ENCODE measurements at places on chromosomes 3 and 15.

GRCh38 chr3:8069471-8069870, 432.2 kb upstream of the LMCD1 start:
- DNase-seq, result no peak

DNA sequence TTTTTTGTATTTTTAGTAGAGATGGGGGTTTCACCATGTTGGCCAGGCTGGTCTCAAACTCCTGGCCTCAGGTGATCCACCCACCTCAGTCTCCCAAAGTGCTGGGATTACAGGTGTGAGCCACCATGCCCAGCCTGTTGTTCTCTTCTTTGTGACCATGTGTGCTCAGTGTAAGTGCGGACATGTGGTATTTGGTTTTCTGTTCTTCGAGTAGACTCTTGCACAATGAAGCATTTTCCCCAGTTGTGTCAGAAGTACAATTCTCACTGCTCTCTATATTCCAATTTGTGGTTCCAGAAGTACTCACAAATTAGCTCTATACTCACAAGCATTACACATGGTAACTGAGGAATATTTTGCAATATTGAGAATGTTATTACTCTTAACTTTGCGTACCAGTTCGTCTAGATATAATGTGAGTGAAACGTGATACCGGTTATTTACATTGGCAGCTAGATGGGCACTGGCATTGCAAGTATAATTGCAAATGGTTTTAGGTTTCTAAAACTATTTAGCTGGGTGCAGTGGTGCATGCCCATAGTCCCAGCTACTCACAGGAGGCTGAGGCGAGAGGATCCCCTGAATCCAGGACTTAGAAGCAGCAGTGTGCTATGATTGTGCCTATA, 34.2 kb upstream of the MTMR14 start:
- DNase-seq, result no peak

DNA sequence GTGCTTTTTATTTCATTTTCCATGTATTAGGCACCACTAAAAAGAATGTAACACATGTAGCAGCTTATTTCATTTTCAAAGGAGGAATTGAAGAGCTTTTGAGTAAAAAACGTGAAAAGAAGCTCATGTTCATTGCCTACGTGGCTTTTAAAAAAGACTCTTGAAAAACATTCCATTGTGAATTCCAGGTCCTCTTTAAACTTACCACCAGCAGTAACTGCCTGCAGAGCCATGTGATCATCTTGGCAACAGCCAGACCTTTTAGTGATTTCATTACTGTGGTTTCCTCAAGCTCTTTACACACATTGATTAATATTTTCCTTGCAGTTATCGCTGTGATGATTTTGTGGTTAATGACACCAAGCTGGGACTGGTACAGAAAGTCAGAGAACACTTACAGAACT, 43.8 kb upstream of the FBXL22 start:
- DNase-seq, result no peak

- DNase-seq, result no peak
Measured at GRCh38 chr3:132625613-132626012, 28.5 kb downstream of the ACKR4 start.

DNA sequence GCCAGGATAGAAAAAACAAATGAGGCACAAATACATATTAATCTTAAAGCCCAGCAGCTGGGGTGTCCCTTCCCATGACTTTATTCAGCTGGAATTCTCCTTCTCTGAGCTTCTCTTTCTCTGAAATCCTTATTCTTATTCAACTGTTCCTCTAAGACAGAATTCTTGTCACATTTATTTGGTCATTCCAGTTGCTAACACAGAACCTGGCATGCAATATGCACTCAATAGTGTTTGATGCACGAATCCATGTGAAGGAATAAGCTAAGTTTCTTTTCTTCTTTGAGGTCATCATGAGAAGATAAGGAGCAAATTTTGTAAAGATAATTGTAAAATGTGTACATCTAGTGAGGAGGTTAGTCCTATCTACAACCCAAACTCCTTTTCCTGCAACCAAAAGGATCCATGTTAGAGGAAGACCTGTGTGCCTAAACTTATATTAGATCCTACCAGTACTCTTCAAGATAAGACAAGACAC, 154.2 kb upstream of the KCNMB2 start:
- no peak for DNase-seq

Measured in GDM1 (cell line).